Right forelimb (tissue), 1 donor: ENCODE measurements at places on chromosomes 13 and 19.

DNA sequence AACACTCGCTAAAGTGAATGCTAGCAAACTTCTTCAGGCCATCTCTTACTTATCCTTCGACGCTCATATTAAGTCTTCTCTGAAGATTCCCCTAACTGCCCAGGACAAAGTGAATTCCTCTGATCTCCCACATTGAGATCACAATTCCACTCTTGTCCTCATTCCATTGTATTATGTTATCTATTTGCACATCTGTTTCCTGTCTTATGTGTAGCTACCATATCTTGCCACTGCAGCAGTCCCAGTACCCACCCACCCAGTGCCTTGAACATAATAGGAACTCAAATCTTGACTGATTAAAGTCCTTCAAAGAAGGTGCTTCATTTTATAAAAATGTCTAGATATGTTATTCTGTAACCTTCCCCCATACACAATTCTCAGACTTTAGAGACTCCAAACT, 702.3 kb downstream of the DIAPH3 start:
- DNase-seq, result no peak

- no peak for DNase-seq
These were observed 15.2 kb upstream of the CPB2 start for GRCh38 chr13:46119883-46120614.

GRCh38 chr13:111652676-111653075, 332.2 kb downstream of the TEX29 start:
- no peak for DNase-seq

GRCh38 chr13:32586080-32586900, at the start of gene PDS5B:
Gene PDS5B (plus strand): TSS chr13:32586452. CDS start chr13:32648773, 62,321 bp downstream.
- peak; percentile 99 for DNase-seq
